ENCODE measurements at places on chromosomes 2 and 18.
A peak's percentile ranks its signal among the peaks of the same experiment; 100 is the strongest.

DNA sequence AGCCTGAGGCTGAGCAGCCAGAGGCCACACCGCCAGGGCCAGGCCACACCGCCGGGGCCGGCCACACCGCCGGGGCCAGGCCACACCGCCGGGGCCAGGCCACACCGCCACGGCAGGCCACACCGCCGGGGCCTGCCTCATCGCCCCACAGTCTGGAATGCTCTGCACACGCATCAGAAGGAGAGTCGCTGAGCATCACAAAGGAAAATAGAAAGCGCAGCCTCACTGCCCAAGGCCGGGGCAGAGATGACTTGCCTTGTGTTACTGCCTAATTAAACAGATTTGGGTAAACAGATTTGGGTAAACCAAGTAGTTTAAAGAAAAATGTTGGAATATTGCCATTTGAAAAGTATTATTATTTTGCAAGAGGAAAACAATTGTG is 10.4 kb upstream of the NFATC1 start:
- H3K4me1 ChIP-seq = no peaks in the 10 kb centered on the region
- no peaks in the 10 kb centered on the region for H3K36me3 ChIP-seq
- no peak overlapping the region for H3K27ac ChIP-seq

- H3K4me3 ChIP-seq = no peak overlapping the region
- H3K27ac ChIP-seq = no peak overlapping the region
- no peaks in the 10 kb centered on the region for H3K4me1 ChIP-seq
- no peaks in the 10 kb centered on the region for H3K27me3 ChIP-seq
- DNase-seq = no peak
Measured at GRCh38 chr2:220781622-220782241, 790.4 kb downstream of the EPHA4 start.

GRCh38 chr2:157492189-157492773 is 48.4 kb upstream of the CYTIP start:
- no peak overlapping the region for H3K4me3 ChIP-seq
- H3K27me3 ChIP-seq = no peaks in the 10 kb centered on the region
- DNase-seq = no peak
- H3K27ac ChIP-seq = no peak overlapping the region
- H3K36me3 ChIP-seq = no peaks in the 10 kb centered on the region

DNA sequence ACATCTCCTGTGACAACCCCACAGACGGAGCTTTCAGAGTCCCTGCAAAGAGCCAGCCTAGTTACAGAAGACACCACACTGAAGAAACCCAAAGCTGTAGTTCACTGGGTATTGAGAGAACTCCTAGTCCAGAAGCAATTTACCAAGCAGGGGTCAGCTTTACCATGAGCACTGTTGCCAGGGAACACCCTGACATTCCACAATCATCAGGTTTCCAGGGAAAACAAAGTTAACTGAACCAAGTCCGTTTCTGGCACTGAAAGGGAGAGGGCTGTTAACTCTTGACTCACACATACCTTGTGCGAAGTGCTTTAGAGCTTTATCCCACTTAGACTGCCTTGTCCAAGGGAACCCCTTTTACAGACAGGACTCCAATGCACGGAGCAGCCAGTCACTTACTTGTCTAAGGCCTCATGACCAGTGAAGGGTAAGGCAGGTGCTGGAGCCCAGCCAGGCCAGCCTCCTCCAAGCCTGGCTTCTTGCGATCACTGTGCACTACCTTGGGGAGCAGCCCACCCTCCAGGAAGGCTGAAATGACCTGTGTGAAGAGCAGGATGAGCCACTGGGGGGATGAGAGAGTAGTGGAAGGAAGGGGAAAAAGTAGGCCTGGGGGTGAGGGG is 53.9 kb downstream of the REEP1 start:
- peaks cover 47% of the 10 kb centered on the region for H3K27me3 ChIP-seq
- H3K4me1 ChIP-seq = no peaks in the 10 kb centered on the region
- DNase-seq = no peak
- H3K27ac ChIP-seq = no peak overlapping the region

DNA sequence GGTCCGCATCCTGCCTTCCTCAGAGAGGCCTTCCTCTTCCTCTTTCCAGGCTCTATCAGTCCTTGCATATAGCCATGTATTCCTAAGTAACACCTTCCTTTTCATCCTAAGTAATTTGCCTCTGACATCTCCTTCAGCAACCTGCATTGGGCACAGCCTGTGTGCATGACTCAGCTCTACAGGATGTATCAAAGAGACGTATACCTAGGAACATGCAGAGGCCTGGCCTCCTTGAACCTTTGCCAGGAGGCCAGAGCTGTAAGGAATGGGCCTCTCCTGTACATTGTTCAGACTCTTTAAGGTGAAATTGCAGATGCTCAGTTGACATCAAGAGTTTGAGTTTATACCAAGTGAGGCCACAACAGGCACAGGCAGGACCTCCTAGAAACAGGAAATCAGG is 76.0 kb upstream of the CELF4 start:
- H3K27me3 ChIP-seq = no peaks in the 10 kb centered on the region
- H3K36me3 ChIP-seq = no peaks in the 10 kb centered on the region
- H3K27ac ChIP-seq = no peak overlapping the region
- DNase-seq = no peak
- H3K4me3 ChIP-seq = no peak overlapping the region
- no peaks in the 10 kb centered on the region for H3K4me1 ChIP-seq

- H3K27me3 ChIP-seq = no peaks in the 10 kb centered on the region
- H3K4me3 ChIP-seq = no peak overlapping the region
- H3K27ac ChIP-seq = no peak overlapping the region
- DNase-seq = no peak
- H3K4me1 ChIP-seq = peaks cover 15% of the 10 kb centered on the region
- H3K36me3 ChIP-seq = no peaks in the 10 kb centered on the region
Measured at GRCh38 chr2:220078439-220078838, 451.0 kb downstream of the SLC4A3 start.

DNA sequence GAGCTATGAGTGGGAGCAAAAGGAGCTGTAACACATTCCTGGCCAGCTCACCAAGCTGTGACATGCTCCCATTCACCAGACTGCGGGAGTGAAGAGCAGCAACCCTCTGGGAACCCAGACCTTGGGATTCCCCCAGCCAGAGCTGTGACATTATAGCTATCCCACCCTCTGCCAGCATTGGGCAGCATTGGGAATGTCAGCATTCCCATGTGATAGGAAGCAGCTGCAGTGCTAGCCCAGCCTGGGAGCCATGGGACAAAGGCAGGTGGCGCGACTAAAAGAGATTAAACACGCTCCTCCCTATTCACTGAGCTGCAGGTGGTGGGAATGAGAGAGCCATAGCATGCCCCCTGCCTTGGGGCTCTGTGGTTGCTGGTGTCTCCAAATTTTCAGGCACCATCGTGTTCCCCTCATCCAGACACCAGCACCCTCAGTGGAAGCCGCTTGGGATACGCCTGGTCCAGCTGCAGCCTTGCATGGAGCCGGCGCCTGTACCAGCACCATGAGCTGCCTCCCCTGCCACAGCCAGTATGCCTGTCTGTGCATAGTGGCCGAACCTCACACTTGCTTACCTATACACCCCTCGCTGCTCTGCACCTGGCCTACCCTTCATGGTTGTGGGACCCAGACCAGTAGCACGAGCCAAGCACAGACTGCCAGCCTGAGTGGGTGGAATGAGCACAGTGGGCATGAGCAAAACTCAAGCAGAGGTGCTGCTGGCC is 695.6 kb upstream of the GCFC2 start:
- no peak for DNase-seq
- H3K27me3 ChIP-seq = no peaks in the 10 kb centered on the region
- no peak overlapping the region for H3K27ac ChIP-seq
- no peaks in the 10 kb centered on the region for H3K4me1 ChIP-seq
- H3K4me3 ChIP-seq = no peak overlapping the region

DNA sequence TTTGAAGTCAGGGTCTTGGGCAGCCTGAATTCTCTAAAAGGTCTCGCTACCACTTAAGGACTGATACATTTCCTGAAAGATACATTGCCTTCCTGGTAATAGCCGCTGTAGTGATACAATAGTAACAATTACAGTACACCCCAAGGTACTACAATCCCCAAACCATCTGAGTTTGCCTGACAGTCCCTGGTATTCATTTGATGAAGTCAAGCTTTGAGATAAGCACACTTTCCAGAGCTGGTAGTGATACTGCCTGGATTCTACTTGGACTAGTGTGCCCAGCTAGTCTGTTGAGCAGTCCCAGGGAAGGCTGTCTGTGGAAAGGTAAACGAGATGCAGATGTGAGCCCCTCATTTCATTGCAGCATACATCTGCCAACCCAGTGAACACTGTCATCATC is 24.4 kb upstream of the ITGB6 start:
- H3K4me3 ChIP-seq = no peak overlapping the region
- no peaks in the 10 kb centered on the region for H3K27me3 ChIP-seq
- peak overlapping the region; percentile 100 for H3K27ac ChIP-seq
- peaks cover 99% of the 10 kb centered on the region for H3K4me1 ChIP-seq

GRCh38 chr2:126431136-126431535 is 224.8 kb upstream of the GYPC start:
- H3K4me3 ChIP-seq = no peak overlapping the region
- no peak overlapping the region for H3K27ac ChIP-seq
- no peaks in the 10 kb centered on the region for H3K4me1 ChIP-seq
- no peak for DNase-seq
- no peaks in the 10 kb centered on the region for H3K36me3 ChIP-seq
- peaks cover 37% of the 10 kb centered on the region for H3K27me3 ChIP-seq

- H3K27ac ChIP-seq = no peak overlapping the region
- no peak for DNase-seq
- no peaks in the 10 kb centered on the region for H3K36me3 ChIP-seq
- H3K4me3 ChIP-seq = no peak overlapping the region
- H3K27me3 ChIP-seq = no peaks in the 10 kb centered on the region
Measured at GRCh38 chr2:143649226-143649740, 520.1 kb downstream of the ARHGAP15 start.

GRCh38 chr2:88751768-88752167 is 60.3 kb downstream of the RPIA start:
- peaks cover 4% of the 10 kb centered on the region for H3K4me1 ChIP-seq
- DNase-seq = no peak
- H3K36me3 ChIP-seq = 0 out of 2 replicates have a peak, but pooled peaks cover 11% of the 10 kb centered on the region
- no peak overlapping the region for H3K4me3 ChIP-seq

- DNase-seq = no peak
- no peaks in the 10 kb centered on the region for H3K36me3 ChIP-seq
- H3K4me3 ChIP-seq = no peak overlapping the region
- H3K4me1 ChIP-seq = peaks cover 7% of the 10 kb centered on the region
Measured at GRCh38 chr18:10051877-10052631, 138.2 kb downstream of the VAPA start.

GRCh38 chr2:46796843-46797625 is 118.6 kb downstream of the MCFD2 start:
- H3K27me3 ChIP-seq = no peaks in the 10 kb centered on the region
- no peaks in the 10 kb centered on the region for H3K36me3 ChIP-seq
- H3K4me1 ChIP-seq = no peaks in the 10 kb centered on the region
- no peak for DNase-seq
- no peak overlapping the region for H3K4me3 ChIP-seq
- no peak overlapping the region for H3K27ac ChIP-seq

- H3K4me1 ChIP-seq = peaks cover 15% of the 10 kb centered on the region
- H3K36me3 ChIP-seq = no peaks in the 10 kb centered on the region
- no peak overlapping the region for H3K4me3 ChIP-seq
- DNase-seq = no peak
Measured at GRCh38 chr18:24031916-24032315, 17.4 kb downstream of the TTC39C start.

- no peaks in the 10 kb centered on the region for H3K4me1 ChIP-seq
- H3K4me3 ChIP-seq = no peak overlapping the region
- H3K27ac ChIP-seq = no peak overlapping the region
- H3K27me3 ChIP-seq = no peaks in the 10 kb centered on the region
- no peak for DNase-seq
- no peaks in the 10 kb centered on the region for H3K36me3 ChIP-seq
Measured at GRCh38 chr2:198692907-198693510, 764.7 kb downstream of the SATB2 start.

- H3K36me3 ChIP-seq = no peaks in the 10 kb centered on the region
- peaks cover under 1% of the 10 kb centered on the region for H3K27me3 ChIP-seq
- no peak for DNase-seq
- peak overlapping the region; percentile 85 for H3K4me3 ChIP-seq
- no peak overlapping the region for H3K27ac ChIP-seq
- H3K4me1 ChIP-seq = peaks cover 15% of the 10 kb centered on the region
Measured at GRCh38 chr2:130391872-130392670, 36.2 kb downstream of the PTPN18 start.

DNA sequence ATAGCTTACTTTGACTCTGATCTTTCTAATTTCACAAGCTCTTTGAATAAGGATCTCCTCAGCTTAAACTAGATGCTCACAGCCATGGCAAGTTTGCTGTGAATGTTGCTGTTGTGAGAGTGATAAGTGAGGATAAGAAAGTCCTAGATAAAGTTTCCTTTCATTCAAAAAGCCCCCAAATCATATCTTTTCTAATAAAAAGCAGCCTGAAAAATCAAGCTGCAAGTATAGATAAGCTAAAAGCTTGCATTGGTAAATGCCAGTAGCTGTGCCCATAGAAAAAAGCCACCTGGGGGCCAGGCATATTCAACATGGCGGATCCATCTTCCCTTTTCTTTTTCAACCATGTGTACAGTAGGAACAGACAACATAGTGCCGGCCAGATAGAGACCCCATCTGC is 4.3 kb downstream of the NLRC4 start:
- no peak for DNase-seq
- H3K4me1 ChIP-seq = no peaks in the 10 kb centered on the region
- no peak overlapping the region for H3K4me3 ChIP-seq
- no peaks in the 10 kb centered on the region for H3K36me3 ChIP-seq
- H3K27ac ChIP-seq = no peak overlapping the region

GRCh38 chr2:188734691-188735090 is 239.5 kb upstream of the COL3A1 start:
- H3K4me3 ChIP-seq = no peak overlapping the region
- no peaks in the 10 kb centered on the region for H3K27me3 ChIP-seq
- no peak for DNase-seq
- no peaks in the 10 kb centered on the region for H3K36me3 ChIP-seq
- no peak overlapping the region for H3K27ac ChIP-seq

DNA sequence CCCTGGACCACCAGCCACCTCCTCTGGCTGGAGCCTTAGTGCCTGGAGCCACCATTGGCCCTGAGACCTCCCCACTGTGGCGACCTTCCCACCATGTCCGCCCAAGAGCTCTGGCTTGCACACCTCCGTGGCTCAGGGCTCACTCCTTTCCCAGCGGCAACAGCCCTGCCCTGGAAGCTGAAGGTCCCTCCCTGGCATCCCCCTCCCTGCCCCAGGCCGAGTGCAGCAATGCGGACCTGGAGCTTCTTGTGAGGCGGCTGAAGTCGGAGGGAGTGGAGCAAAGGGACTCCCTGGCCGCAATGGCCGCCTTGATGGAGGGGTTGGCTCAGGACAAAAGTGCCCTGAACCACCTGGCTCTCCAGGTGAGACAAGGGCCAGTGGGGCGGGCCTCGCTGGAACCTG is 28.6 kb downstream of the CROCC2 start:
- H3K4me3 ChIP-seq = no peak overlapping the region
- DNase-seq = no peak
- H3K27me3 ChIP-seq = peaks cover 62% of the 10 kb centered on the region
- 0 out of 2 replicates have a peak, but pooled peaks cover 7% of the 10 kb centered on the region for H3K4me1 ChIP-seq
- no peaks in the 10 kb centered on the region for H3K36me3 ChIP-seq
- no peak overlapping the region for H3K27ac ChIP-seq

- no peaks in the 10 kb centered on the region for H3K27me3 ChIP-seq
- no peaks in the 10 kb centered on the region for H3K4me1 ChIP-seq
- DNase-seq = no peak
- no peak overlapping the region for H3K4me3 ChIP-seq
- H3K36me3 ChIP-seq = no peaks in the 10 kb centered on the region
- no peak overlapping the region for H3K27ac ChIP-seq
Measured at GRCh38 chr18:69109686-69110085, 291.0 kb upstream of the DOK6 start.

GRCh38 chr18:56391931-56392590 is 246.3 kb downstream of the TXNL1 start:
- no peaks in the 10 kb centered on the region for H3K4me1 ChIP-seq
- no peaks in the 10 kb centered on the region for H3K27me3 ChIP-seq
- H3K36me3 ChIP-seq = no peaks in the 10 kb centered on the region
- no peak overlapping the region for H3K27ac ChIP-seq
- no peak for DNase-seq
